IMR-90 (cell line): ENCODE measurements at places on chromosomes 2 and 18. TPM values are rescaled to one million over a fixed set of nuclear protein-coding genes. Genes with fewer than 3 reads are reported as not detected.

DNA sequence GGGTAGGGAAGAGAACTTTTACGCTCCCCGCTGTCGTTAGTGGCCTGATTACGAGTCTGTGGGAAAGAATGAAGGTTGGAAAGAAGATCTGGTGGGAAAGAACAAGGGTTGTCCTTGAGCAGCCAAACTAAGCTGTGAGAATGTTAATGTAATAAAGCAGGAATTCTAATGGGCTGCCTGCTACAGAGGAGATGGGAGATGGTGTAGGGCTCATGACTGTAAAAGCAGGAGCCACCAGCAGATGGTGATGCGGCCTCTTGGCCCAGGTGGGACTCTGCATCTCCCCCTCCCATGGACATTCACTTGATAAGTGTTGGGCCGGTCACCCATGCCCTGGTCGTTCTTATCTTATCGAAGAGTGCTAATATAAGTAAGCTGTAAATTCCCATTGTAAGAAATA, 150.0 kb downstream of the NEDD4L start:
- no peak overlapping the region for H3K4me3 ChIP-seq
- H3K27me3 ChIP-seq = no peaks in the 10 kb centered on the region
- peaks cover 7% of the 10 kb centered on the region for H3K4me1 ChIP-seq
- DNase-seq = no peak
- no peaks in the 10 kb centered on the region for H3K36me3 ChIP-seq

GRCh38 chr2:14219306-14219705, 413.2 kb upstream of the LRATD1 start:
- no peak overlapping the region for H3K4me3 ChIP-seq
- no peaks in the 10 kb centered on the region for H3K27me3 ChIP-seq
- no peak overlapping the region for H3K27ac ChIP-seq
- H3K36me3 ChIP-seq = no peaks in the 10 kb centered on the region

DNA sequence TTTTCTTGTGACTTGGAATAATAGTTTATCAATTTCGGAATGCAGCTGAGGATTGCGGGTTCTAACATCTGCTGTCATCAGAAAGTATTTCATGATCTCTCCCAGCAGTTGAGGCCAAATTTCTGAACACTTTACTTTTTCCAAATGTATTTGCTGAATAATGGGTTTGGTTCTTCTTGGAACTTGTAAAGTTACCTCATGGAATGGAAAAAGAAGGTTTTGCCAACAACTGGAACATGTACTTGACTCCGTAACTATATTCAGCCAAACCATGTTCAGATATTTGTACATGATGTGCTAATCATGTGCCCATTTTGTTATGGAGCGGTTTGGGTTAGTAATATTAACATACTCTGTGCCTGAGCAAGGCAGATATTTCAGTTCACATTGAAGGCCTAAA, 119.6 kb downstream of the LCLAT1 start:
- peaks cover 2% of the 10 kb centered on the region for H3K4me1 ChIP-seq
- no peak for DNase-seq
- H3K27ac ChIP-seq = no peak overlapping the region
- H3K36me3 ChIP-seq = peaks cover 4% of the 10 kb centered on the region

DNA sequence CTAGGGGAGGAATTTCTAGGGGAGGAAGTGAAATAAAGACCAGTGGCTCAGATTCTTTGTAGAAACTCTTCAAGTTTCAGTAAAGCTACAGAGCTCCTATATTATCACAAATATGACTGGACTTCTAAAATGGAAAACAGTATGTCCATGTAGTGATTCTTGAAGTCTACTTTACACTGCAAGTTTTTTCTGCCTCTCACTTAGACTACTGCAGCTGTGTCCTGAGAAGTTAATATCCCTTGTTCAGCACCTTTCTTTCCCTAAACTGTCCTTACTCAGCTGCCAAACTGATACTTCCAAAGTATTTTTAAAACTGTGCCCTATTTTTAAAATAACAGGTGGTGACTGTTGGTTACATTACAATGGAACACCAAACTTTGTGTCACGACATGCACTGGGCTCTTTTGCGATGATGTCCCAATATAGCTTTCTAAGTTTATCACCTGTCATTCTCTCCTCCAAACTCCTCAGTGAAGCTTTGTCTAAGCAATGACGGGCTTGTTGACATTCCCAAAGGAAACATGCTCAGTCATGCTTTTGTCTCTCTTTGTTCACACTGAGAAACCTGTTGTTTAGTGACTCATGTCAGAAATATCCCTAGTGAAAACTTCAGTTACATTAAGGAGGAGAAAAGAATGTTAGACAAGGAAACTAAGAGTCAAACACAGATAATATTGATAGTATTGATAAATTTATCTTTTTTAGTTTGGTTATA, 341.1 kb downstream of the ARL6IP6 start:
- H3K4me1 ChIP-seq = no peaks in the 10 kb centered on the region
- no peak for DNase-seq
- no peak overlapping the region for H3K27ac ChIP-seq
- no peak overlapping the region for H3K4me3 ChIP-seq
- H3K36me3 ChIP-seq = no peaks in the 10 kb centered on the region
- H3K27me3 ChIP-seq = no peaks in the 10 kb centered on the region

- DNase-seq = no peak
- H3K27me3 ChIP-seq = no peaks in the 10 kb centered on the region; the same call in 1 of the 2 replicates
- no peak overlapping the region for H3K4me3 ChIP-seq
Observed at GRCh38 chr2:137935591-137935990, 28.7 kb upstream of the HNMT start.

DNA sequence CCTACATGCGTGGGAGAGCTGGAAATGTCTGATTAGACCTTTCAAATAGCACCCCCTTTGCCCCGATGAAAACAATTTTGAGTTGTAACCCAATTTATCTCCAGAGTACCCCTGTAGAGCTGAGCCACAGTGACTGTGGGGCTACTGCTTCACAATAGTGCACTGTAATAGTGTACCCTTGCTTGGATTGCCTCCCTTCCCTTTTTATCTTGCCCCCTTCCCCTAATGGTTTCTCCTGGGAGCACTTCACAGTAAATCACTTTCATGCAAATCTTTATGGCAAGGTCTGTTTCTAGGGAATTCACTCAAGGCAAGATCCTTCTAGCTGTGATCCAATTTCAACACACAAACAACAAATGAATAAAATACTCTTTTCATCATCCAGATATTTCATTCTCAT, 687.6 kb downstream of the MBD2 start:
- H3K4me1 ChIP-seq = no peaks in the 10 kb centered on the region
- H3K27ac ChIP-seq = no peak overlapping the region
- no peak for DNase-seq
- no peak overlapping the region for H3K4me3 ChIP-seq

- H3K27ac ChIP-seq = no peak overlapping the region
- no peaks in the 10 kb centered on the region for H3K4me1 ChIP-seq
- DNase-seq = peak; percentile 40
- no peak overlapping the region for H3K4me3 ChIP-seq
- H3K36me3 ChIP-seq = peaks cover 4% of the 10 kb centered on the region
Observed at GRCh38 chr2:73494031-73494430, 108.4 kb downstream of the ALMS1 start.

DNA sequence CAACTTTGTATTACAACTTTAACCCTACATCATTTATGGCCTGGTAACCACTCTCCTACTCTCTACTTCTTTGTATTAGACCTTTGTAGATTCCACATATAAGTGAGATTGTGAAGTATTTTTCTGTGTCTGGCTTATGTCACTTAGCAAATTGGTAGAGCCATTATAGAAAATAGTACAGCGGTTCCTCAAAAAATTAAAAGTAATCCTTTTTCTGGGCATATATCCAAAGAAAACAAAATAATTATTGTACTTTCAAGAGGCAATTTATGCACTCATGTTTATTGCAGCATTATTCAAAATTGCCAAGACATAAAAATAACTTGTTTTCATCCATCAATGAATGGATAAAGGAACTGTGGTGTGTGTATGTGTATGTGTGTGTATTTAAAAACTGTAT, 537.5 kb upstream of the FSIP2 start:
- H3K27me3 ChIP-seq = no peaks in the 10 kb centered on the region
- H3K27ac ChIP-seq = no peak overlapping the region
- DNase-seq = no peak

COL4A4 gene
- total RNA-seq = 0.28 TPM in 1 of 2 replicates, not detected in the other

SULT1C4 gene
- total RNA-seq = 0.36 and 0.56 TPM in 2 replicates

RBMS1 gene
- 64.9 and 73.6 TPM in 2 replicates for total RNA-seq

CRACDL gene
- not detected in 2 replicates for total RNA-seq

C2orf49 gene
- total RNA-seq = 3.8 and 11.1 TPM in 2 replicates

TCF23 gene
- not detected in 2 replicates for total RNA-seq
